ENCODE measurements at places on chromosomes 12 and 14. TPM values are rescaled to one million over a fixed set of nuclear protein-coding genes. Genes with fewer than 3 reads are reported as not detected.

Gene DAO
- not detected for total RNA-seq

Gene POTEG
- not detected for total RNA-seq

Gene KCNH5
- not detected for total RNA-seq

Gene SLC15A5
- total RNA-seq: not detected

GRCh38 chr12:67691220-67691619, 42.7 kb downstream of the DYRK2 start:
- no peak for DNase-seq

DNA sequence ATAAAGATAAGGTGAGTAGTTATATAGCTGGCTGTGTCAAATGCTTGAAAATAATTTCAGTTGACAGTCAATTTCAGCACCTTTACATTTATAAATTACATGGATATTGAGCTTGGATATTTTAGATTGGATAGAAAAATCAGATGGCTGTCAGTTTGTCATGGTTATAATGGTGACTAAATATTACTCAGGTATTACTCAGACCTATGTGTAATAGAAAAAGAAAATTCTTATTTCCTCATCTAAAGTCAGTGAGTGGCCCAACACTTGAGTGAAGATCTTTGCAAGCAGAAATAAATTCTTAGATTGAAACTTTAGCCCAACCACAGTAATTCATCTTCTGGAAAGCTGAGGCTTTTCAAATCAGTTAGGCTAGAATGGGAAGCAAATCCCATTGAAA, 354.4 kb downstream of the NAV3 start:
- no peak for DNase-seq

DNA sequence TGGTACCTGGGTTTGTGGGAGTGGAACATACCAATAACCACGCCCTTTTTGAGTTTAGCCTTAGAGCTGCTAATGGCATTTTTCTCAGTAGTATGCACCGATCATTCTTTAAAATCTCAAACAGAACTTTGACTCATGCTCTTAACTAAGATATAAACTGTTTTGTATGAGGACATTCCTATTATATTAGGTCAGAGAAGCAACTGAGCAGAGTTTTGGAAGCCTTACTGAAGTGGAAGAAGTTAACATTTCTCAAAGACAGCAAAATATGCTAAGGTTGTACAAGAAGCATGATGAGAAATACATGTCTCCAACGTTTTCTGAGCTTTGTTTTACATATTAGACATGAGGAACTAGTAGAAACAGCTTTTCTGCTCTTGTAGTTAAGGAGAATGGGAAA, 819.2 kb downstream of the FSCB start:
- no peak for DNase-seq

GRCh38 chr14:91388551-91388975, 29.1 kb downstream of the CCDC88C start:
- no peak for DNase-seq

Data from tibial nerve (tissue), 4 donors.